ENCODE measurements at places on chromosomes 1 and 21. TPM values are rescaled to one million over a fixed set of nuclear protein-coding genes. Genes with fewer than 3 reads are reported as not detected.

DNA sequence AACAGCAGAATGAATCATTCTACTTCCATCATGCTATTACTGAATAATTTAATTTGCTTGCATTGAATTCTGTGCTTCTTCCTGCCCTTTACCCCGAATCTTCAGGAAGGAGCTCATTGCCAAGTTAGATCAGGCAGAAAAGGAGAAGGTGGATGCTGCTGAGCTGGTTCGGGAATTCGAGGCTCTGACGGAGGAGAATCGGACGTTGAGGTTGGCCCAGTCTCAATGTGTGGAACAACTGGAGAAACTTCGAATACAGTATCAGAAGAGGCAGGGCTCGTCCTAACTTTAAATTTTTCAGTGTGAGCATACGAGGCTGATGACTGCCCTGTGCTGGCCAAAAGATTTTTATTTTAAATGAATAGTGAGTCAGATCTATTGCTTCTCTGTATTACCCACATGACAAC lies 44.2 kb downstream of the MAP3K7CL start:
- DNase-seq, result no peak
- H3K36me3 ChIP-seq, result no peaks in the 10 kb centered on the region
- H3K4me3 ChIP-seq, result no peak overlapping the region
- no peaks in the 10 kb centered on the region for H3K27me3 ChIP-seq
- H3K27ac ChIP-seq, result peak overlapping the region; percentile 25

- no peak overlapping the region for H3K4me3 ChIP-seq
- H3K36me3 ChIP-seq, result no peaks in the 10 kb centered on the region
- no peaks in the 10 kb centered on the region for H3K4me1 ChIP-seq
- H3K27ac ChIP-seq, result no peak overlapping the region
- H3K27me3 ChIP-seq, result no peaks in the 10 kb centered on the region
These were observed 168.7 kb downstream of the RRAGC start for GRCh38 chr1:38690790-38691449.

DNA sequence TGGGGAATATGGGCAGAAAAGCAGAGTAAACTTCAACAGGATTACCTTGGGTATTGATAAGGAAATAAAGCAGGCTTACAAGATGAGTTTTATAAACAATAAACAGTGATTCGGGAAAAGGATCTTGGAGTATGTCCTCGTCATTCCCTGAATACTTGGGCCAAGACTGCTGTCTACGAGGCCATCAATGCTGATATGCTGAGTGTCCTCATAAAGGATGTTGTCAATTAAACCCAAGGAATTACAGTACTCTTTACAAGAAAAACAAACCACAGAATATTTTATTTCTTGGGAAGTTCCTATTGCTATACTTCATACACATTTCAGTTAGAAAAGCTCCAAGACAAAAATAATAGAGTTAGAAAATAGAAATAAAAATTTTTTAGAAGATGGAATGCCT lies 34.9 kb downstream of the ATP1B1 start:
- no peak overlapping the region for H3K27ac ChIP-seq
- H3K4me1 ChIP-seq, result no peaks in the 10 kb centered on the region
- no peaks in the 10 kb centered on the region for H3K27me3 ChIP-seq
- DNase-seq, result no peak
- H3K36me3 ChIP-seq, result no peaks in the 10 kb centered on the region

Gene RHD
- total RNA-seq, result 0.59 TPM

Gene C1QB
- total RNA-seq, result 82.5 TPM
